Right forelimb (tissue), 1 donor: ENCODE measurements at places on chromosomes 1 and 21.

DNA sequence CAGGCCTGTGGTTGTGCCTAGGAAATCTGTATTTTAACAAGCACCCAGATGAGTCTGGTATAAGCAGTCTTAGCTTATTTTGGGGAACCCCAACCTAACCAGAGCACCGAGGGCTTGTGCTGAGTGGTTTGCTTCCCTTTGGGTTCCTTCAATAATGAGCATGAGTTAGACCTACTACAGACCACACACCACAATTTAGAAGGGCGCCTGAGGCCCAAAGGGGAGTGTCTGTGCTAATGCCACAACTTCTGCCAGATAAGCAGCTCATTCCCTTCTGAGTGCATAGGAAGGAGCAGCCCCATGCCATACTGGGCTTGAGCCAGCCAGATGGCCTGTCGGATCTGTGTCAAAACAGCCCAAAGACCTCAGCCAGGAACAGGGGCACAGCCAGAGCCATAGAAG is 15.4 kb upstream of the LSS start:
- no peak for DNase-seq

DNA sequence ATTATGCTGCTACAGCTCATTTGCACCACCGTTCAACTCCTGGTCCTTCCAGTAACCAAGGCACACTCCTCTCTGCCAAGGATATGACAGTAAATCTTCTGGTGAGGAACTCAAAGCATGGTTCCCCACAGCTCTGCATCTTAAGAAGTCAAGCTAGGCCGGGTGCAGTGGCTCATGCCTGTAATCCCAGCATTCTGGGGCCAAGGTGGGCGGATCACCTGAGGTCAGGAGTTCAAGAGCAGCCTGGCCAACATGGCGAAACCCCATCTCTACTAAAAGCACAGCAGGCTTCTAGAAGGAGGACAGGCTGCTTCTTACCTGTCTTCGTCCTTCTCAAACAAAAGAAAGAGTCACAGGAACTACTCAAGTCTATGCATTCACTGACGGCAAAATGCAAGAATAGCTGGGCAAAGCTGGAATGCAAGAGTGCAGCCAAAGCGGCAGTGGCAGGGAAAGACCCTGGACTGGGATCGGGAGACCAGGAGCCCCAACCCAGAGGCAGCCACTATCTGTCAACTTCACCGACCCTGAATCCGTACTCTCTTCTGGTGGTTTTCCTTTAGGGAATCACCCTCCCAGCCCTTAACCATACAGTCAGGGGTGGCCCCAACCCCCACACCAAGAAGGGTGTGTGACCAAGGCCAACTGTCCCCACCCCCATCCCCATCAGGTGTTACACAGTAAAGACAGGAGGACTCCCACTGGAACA is 75.5 kb downstream of the NPHP4 start:
- no peak for DNase-seq

DNA sequence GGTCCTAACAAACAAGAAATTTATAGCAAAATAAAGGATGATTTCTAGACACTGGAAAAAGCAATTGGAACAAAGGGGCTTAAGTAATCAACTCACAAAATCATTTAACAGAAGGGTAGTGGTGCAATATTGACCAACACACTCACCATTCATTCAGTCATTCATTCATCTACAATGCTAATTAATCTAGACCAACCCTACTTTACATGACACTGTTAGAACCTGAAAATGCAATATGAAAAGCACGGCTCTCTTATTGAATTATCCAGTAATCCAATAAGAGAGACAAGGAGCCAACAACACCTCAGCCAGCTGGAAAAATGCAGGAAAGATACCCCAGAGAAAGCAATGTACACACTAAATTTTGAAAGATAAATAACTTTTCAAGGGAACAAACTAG is 310.8 kb upstream of the NR5A2 start:
- DNase-seq = no peak

DNA sequence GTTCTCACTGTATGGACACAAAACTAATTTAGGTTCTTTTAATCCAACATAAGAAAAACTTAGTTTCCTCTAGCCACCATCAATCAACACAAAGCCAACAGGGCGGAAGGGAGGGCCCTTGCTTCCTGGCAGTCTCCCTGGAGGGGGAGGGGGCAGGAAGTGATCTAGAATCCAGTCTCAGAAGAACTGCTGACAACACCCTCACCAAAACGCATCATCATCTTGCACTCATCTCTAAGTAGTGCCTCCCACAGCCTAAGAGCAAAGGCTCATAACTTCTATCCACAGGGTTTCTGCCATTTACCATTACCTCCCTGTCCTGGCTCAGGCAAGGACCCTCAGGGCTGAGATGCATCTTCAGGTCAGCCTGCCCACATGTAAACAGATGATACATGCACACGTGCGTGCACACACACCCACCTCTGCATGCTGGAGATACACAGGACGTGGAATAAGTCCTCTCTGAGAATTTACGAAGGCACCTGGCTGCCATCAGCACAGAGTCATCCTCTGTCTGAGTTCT is 20.5 kb downstream of the HIVEP3 start:
- no peak for DNase-seq

DNA sequence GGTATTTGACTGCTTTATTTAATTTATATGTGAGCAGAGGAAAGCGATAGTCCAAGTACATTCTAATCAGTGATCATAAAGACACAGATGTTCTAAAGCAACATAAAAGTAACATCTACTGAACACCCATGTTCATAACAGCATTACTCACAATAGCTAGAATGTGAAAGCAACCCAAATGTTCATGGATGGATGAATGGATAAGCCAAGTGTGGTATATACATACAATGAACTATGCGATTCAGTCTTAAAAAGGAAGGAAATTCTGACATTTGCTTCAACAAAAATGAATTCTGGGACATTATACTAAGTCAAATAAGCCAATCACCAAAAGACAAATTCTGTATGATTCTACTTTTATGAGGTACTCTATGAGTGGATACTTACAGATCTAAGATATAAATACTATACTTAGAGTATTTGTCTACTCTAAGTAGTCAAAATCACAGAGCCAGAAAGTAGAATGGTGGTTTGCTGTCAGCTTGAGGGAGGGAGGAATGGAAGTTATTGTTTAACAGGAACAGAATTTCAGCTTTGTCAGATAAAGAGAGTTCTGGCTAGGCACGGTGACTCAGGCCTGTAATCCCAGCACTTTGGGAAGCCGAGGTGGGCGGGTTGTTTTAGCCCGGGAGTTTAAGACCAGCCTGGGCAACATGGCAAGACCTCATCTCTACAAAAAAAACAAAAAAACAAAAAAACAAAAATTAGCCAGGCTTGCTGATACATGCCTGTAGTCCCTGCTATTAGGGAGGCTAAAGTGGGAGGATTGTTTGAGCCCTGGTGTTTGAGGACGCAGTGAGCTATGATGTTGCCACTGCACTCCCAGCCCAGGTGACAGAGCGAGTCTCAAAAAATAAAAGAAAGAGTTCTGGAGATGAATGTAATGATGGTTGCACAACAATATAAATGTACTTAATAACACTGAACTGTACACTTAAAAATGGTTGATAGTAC is 79.7 kb upstream of the ARHGAP29 start:
- no peak for DNase-seq

DNA sequence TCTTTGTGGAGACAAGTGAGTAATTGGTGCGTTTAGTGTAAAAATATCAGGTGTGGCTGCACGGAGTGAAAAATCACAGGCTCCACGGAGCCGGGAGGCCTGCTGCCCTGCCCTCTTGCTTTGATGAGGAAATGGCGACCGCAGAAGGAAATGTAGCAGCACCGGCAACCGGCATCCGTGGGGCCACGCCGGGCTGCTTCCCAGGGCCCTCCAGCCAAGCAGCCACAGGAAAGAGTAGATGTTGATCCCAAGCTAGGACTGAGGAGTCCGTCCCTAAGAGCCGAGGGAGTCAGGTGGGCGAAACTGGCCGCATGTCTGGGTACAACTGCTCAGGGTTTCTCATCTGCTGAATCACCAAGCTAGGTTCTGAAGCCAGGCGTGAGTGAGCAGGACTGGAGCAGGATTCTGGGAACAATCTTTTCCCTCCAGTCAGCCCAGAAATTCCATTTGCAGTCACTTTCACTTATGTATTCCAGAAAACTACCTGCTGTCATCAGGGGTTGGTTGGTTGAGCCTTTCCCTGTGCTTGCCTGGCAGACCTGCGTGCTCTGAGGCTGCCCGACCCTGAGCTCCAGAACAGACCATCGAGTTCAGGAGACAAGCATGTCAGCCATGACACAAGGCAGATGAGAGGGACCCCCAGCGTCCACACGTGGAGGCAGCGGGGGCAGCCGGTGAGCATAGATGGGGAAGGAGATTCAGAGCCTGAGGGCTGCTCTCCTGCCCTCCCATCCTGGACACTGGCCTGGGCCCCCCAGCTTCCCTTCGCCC is 5.8 kb upstream of the ITGB2 start:
- no peak for DNase-seq

- DNase-seq = peak; percentile 90
These were observed 140.9 kb upstream of the ARHGEF16 start for GRCh38 chr1:3313576-3313950.

DNA sequence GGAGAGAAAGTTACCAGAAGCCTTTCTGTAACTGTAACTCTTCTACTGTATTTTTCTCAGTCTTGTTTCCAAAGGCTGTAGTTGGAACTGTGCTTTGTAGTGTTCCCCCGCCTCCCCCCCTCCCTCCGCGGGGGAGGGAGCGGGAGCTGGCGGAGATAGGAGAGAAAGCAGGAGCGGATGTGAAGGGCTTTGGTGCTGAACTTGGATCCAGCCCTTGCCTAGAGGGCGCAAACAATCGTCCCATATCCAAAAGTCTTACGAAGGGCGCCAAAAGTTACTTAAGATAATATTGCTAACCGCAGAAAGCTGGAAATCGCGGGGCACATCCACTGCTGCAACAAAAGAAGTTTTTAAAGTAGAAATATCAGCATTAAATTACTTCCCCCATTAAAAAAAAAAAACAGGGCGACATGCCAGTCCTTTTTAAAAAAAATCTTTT is 2.4 kb upstream of the NFIA start:
- DNase-seq = peak; percentile 90

- peak; percentile 19 for DNase-seq
These were observed 21.4 kb downstream of the SLC2A1 start for GRCh38 chr1:42937141-42937696.

DNA sequence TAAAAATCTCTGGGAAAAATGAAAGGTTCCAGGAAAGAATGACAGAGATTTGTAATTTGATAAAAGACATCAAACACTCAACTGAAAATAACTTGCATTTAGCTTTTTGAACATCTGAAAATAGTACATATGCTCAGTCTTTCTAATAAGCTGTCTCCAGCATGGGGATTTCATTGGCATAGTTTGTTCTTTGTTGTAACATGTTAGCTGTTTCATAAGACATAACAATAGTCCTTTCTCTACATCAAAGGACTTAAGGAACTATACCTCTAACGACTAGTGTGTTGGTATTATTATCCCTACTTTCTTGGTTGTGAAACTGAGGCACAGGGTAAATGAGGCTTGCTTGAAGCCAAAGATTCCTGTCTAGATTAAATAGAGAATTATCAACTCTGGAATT is 22.0 kb downstream of the EIF2B3 start:
- DNase-seq = no peak

- no peak for DNase-seq
These were observed 115.0 kb downstream of the GREM2 start for GRCh38 chr1:240496941-240497340.

GRCh38 chr1:197415221-197415620 is 147.2 kb downstream of the CRB1 start:
- DNase-seq = no peak

DNA sequence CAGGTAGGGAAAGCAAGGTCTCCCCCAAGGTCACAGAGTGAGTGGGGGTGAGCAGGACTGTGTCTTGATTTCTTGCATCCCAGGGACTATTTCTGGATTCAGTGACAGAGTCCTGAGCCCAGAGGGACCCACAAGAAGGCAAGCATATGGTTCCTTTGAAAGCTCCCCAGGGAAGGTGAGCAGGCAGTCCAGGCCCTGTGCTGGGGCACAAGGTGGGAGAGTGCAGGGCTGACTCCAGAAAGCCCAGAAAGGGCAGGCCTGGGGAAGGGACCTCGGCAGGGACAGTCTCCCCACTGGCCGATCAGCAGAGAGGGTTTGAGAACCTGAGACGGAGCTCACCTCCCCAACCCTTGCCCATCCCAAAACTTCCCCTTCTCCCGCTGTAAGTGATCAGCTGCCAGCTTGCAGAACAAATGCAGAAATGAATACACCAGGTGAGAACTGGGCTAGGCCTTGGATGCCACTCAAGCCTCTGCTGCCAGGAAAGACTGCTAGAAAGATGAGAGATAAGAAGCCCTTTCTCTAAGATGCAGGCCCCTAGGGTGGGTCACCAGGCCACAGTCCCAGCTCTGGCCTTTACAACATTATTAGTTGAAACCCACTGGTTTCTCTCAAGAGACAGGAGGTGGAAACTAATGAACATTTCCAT is 121.0 kb downstream of the GLIS1 start:
- DNase-seq = no peak

DNA sequence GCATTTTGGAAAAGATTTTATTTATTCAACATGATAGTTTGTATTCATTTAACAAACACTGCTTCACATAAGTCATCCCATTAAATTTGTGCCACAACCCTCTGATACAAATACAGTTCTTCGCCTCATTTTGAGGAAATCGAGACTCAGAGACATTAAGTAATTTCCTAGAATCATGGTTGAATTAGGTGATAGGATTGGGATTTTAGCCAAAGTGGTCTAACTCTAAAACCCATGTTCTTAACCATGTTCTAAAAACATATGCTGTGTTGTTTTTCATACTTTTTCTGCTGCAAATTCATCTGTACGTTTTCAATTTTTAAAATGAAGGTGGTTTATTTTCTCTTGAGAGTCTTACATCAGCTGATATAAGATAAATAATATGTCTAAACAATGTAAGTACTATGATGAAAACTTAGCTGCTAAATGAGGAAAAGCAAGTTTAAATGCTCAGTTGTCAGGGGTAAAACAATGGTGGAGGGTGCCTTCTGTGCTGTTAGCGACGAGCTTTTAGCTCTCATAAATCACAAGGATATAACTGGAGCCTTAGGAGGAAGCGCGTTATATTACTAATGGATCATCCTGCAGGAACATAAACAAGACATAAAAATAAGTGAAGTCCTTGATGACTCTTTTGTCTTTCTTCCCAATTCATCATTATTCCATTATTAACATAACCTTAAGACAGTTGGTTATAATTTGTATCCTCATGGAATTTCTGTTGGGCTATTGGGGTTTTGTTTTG is 97.7 kb downstream of the CACHD1 start:
- DNase-seq = no peak

DNA sequence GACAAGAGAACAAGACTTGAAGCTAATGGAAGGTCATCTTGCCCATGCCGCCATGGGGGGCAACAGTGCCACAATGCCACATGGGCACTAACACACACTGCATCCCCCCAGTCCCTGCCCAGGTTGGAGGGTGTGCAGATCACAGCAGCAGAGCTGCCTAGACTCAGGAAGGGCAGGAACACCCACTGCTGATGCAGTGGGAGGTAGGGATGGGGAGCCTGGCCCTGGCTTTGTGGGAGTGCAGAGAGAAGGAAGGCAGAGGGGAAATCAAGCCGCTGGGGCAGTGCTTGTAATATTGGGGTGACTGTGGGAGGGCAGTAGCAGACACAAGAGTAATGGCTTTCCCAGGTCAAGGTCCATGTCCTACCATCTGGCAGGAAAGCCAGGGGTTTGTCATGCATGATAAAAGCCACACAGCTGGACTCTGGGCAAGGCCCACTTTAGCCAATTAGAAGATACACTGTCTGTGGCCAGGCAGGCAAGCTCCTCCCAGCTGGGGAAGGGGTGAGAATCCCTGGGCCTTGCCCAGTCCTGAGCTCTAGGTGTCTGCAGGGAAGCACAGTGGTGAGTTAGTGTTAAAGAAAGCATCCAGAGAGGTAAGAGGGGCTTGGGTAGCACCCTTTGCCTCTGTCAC is 25.4 kb upstream of the MEF2D start:
- DNase-seq = no peak
